Skin of body (tissue), 3 donors: ENCODE measurements at places on chromosomes 12 and 14.

GRCh38 chr12:132614029-132614428 lies 3.6 kb upstream of the LRCOL1 start:
- DNase-seq = no peak

- DNase-seq = no peak
These were observed 257.8 kb upstream of the CCDC196 start for GRCh38 chr14:66228267-66228970.

DNA sequence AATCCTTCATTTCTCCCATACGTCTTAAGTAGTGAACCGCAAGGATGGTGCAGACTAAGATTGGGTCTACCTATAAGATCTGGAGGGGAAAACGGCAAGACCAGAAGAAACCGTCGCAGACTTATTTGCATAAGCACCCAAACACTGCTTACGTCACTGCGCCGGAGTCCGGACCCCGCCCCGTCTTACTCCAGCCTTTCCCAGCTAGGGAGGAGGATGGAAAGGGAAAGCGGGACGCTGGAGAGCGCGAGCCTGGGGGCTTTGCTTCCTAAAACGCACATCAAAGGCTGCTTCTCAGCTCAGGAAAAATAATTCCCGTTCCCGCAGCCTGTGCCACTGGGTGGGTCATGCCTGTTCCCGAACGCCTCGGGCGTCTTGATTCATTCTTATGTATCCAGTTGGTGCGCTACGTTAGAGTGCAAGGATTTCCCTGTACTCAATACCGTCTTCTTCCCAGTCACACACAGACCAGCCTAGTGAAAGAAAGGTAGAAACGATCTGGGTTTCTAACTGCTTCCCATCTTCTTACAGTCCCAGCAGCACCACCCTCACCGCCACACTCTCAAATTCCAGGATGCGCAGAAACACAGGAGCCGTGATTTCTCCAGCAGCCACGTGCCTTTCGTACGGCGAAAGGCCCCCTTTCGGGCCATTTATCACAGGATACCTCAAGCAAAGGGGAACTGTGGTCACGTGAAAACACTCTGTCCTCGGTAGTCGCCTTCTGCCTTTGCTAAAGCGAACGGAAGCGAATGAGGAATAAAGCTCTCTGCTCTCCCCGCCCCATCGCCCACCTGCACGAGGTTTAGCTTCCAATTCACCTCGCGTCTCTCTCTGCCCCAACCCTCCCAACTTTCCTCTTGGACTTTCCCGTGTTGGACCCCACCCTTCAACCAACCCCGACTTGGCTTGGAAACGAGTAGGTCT lies 1.1 kb downstream of the SLC6A15 start:
- DNase-seq = peak; percentile 43

DNA sequence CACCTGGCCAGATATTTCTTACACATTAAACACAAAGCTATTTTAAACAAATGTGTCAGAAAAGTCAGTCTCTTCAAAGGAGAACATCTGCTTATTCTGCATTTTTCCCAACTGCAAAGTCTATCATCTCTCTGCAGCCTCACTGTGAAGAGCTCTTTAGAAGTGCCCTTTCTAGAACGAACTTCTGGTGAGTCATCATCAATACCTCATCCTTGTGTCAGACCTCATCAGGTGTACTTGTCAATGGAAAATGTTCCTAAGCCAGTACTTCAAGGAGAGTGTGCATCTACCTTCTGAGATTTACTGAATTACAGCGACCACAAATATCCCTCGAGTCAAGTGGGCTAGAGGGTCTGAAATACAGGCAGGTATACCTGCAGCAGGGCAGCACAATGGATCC lies 457.3 kb downstream of the LRIG3 start:
- no peak for DNase-seq

GRCh38 chr12:114006482-114007425 lies 40.6 kb upstream of the RBM19 start:
- no peak for DNase-seq

DNA sequence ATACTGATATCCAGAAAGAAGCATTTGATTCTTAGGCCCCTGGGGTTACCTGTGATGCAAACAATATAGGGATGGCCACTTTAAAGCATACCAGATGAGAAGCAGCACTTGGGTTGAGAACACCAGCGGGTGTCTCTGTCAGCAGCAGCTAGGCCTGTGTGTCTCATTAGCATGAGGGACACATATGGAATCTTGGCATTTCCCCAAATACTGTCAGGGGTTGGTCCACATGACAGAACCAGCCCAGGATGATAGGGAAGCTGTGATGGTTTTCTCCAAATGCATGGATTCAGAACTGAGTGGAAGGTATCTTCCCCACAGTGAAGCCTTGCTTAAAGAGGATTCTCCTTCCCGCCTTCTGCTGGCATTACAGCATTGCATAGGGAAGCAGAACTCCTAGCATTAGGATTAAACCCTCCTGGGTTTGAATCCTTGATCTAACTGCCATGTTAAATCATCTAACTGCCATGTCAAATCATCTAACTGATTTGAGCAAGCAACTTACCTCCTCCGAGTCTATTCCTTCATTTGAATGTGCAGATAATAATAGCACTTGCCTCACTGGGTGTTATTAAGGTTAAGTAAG lies 111.5 kb upstream of the WSCD2 start:
- DNase-seq = no peak

GRCh38 chr14:83419420-83419819 lies 1885.8 kb upstream of the SEL1L start:
- DNase-seq = no peak

- DNase-seq = no peak
These were observed 190.0 kb downstream of the EMP1 start for GRCh38 chr12:13386323-13387039.

- no peak for DNase-seq
These were observed 11.2 kb upstream of the PYGL start for GRCh38 chr14:50955373-50956043.

- no peak for DNase-seq
These were observed 150.2 kb downstream of the ADGRD1 start for GRCh38 chr12:131103669-131104462.

GRCh38 chr12:125096894-125097293 lies 31.7 kb downstream of the AACS start:
- no peak for DNase-seq

- no peak for DNase-seq
These were observed 106.0 kb downstream of the CHST11 start for GRCh38 chr12:104562763-104563162.

DNA sequence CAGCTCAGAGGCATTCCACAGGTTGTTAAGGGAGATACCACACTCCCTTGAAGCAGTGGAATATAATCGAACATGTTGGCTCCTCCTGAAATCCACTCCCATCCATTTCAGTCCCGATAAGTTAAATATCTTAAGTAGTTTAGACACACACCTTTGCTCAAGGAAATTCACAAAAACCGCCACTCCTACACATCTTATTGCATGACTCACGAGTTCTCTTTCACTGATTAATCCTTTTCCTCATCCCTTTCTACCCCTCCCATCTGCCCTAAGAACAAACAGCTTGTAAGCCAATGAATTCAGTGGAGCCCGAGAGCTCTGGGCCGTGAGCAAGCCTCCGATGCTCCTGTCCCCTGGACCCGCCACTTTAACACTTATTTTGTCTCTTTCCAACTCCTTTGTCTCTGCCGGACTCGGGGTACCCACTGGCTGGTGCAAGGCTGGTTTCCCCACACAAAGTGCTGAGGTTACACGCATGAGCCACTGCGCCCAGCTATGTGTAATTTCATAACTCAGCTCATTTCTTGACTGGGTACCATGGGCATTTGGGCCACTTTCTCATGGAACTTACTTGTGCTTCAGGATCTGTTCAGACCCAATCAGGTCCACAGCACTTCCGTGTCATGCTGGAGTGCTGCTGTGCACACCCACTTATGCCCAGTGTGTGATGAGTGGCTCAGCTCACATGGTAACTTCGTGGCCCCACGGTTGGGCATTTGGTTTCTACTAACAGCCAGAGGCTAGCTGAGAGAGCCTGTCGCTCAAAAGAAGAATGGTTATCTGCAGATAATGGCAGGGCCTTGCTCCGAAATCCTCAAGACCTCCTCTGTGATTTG lies 171.8 kb upstream of the ALG10B start:
- no peak for DNase-seq

DNA sequence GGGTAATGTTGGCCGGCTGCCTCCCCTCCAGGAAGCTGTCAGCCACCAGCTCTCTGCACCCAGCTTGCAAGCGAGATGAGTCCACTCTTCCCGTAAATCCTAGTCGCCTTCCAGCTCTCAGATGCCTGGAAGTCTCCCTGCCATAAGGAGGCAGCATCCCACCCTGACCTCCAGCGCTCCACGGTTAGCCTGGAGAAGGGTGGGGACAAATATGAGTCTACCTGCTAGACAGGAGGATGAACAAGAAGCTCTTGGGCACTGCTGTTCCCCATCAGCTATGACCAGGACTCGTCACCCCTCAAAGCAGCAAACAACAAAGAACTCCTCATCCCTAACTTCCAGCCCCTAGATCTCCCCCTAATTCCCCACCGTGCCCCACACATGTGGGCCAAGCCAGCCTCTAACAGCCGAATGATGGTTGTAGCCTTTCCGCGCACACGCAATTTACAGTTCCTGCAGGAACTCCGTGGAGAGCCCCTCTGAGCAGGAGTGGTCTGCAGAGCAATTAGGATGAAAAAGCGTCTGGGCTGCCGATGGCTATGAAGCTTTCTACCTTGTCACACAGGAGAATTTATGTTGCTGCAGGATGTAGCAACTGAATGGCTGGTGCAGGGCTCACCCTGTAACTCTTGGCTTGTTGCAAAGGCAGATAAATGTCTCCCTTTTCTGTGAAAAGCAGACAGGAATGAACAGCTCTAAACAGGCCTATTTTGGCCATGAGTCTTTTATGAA lies 181.4 kb downstream of the GLT1D1 start:
- DNase-seq = no peak

GRCh38 chr12:8453021-8453513 lies 2.7 kb upstream of the CLEC6A start:
- DNase-seq = no peak

- DNase-seq = peak; percentile 26
These were observed 17.4 kb upstream of the CHFR start for GRCh38 chr12:132904718-132905328.

GRCh38 chr14:72097173-72097783 lies 165.0 kb downstream of the RGS6 start:
- no peak for DNase-seq

DNA sequence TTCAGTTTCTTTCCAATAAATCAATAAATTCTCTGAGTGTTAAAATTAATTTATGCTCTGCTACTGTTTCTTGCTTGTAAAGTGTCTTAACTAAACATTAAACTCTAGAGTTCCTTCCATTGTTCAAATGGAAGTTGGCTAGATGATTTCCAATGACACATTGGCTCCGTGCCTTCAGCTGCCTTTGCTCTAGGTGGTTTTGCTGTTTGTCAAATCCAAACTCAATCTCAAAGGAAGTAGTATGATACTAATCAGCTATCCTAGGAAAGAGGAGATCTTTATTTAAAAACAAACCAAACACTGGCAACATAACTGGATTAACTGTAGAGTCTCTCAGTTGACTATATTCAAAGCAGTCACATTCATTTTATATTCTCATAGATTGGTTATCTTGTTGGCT lies 356.4 kb downstream of the FOXG1 start:
- DNase-seq = no peak

DNA sequence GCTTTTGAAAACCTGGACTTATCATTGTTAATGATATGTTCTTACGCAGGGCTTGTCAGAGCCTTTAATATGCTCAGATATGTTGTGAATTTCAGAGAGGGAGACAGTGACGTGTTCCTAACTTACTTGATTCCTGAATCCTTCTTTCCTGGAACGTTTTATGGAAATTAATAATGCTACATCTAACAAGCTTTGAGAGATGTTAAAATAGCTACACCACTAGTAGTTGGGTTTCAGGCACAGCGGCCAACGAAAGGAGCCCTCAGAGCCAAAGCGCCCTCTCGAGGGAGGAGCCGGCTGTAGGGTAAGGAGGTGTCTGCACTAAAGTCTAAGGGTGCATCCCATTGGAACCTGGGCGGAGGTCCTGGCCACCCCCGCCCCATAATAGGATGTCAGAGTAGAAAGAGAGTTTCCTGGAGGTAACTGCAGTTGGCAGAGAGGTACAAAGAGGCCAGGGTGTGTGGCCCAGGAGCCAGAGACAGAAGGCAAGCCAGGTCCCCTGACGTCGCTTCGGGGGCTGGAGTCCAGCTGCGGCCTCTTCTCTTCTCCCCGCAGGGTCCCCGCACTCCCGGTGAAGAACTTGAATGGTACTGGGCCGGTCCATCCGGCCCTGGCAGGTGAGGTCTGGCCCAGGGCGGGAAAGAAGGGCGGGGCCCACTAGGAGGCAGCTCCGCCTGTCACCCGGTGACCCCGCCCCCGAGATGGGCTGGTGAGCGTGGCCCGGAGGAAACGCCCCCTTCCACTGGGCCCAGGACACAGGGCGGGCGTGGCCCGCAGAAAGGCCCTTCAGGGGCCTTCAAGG lies 36.3 kb downstream of the DTX1 start:
- DNase-seq = no peak

DNA sequence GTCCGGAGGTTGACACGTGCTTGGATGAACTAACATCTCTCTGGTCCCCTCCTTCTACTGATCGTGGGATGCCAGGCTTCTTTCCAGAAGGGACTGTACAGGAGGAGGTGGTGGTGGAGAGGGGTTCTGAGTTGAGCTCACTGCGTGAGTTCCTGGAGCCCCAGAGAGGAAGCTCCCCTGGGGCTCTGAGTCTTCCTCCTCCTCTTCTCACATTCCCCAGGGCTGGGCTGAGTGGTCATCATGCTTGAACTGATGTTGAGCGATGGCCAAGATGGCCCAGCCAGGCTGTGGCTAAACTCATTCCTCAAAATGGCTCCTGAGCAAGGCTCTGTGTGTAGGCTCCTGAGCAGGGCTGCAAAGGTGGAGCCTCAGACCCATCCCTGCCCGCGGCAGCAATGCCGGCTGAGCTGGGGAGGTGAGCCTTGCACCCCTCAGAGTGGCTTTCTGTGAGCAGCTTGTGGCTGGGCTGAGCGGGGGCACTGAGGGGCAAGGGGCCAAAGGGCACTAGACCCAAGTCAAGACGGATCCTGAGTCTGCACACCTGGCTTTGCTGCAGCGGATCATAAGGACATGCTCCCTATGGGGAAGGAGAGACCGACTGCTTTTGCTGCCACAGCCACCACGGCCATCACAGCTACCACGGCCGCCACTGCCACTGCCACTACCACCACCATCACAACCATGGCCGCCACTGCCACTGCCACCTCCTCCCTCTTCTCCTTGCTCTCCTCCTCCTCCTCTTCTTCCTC lies 35.4 kb downstream of the MEG3 start:
- DNase-seq = no peak

- DNase-seq = no peak
These were observed 176.8 kb downstream of the GXYLT1 start for GRCh38 chr12:41967668-41968500.
